ENCODE measurements at places on chromosomes 1 and 21.

DNA sequence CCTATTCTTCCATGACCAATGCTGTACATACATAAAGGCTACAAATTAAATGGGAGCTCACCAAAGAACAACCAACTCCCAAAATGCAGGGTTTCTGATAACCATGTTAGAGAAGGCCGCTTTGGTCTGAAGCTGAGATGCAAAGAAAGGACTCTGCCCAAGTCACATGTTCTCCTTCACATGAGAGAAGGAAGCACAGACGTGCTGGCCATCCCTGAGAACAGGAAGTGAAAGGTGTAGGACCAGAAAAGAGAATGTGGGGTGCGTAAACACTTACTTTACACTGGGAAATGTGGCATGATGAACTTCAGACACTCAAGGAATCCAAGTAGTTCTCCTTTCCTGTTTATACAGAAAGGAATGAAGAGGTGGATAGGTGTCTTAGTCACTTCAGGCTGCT is 31.7 kb upstream of the TADA1 start:
- no peak for DNase-seq

- DNase-seq: no peak
These were observed 161.5 kb upstream of the C1orf174 start for GRCh38 chr1:4061521-4062031.

GRCh38 chr1:42943166-42943565 is 15.5 kb downstream of the SLC2A1 start:
- no peak for DNase-seq

DNA sequence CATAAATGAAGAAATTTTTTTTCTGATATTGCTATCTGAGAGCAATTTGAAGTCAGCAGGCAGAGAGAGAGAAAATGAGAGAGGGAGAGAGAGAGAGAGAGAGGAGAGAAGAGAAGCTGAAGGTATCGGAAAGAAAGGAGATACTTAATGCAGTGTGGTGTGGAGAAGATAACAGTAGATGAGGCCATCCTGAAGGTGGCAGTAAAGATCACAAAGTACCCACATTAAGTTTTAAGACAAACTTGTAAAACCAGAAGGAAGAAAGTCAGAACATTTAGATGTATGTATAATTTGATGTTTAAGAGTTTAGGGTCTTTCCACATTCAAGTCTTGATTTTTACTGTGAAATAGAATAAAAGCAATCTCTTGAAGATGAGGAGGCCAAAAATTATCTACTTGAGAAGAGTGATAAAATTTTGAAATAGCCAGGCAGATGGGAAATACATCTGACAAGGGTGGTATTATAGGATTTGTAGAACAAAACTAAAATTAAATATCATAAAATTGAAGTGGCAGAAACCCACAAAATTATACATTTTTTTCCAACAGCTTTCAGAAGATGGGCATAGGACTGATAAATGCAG is 1753.4 kb downstream of the MRPL39 start:
- DNase-seq: no peak

GRCh38 chr1:214977110-214977509 is 105.4 kb upstream of the KCNK2 start:
- no peak for DNase-seq

DNA sequence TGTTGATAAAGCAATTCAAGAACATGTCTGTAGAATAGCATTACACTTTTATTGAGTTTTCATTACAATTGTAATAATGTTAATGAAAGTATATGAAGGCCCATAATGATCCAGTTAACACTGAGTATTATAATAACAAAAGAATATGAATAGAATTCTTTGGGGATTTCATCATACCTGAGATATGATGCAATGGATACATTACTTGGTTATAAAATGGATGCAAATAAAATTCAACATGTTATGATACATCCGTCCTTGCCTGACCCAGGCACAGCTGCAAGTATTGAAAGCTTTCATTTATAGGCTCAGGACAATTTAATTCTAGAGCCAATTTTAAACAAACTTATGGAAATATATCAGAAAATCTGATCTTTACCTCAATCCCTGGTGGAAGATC is 8.2 kb upstream of the KCNA3 start:
- DNase-seq: no peak

GRCh38 chr1:36859926-36860325 is 174.4 kb downstream of the GRIK3 start:
- no peak for DNase-seq

GRCh38 chr1:197139169-197139568 is 7.3 kb downstream of the ASPM start:
- DNase-seq: no peak

DNA sequence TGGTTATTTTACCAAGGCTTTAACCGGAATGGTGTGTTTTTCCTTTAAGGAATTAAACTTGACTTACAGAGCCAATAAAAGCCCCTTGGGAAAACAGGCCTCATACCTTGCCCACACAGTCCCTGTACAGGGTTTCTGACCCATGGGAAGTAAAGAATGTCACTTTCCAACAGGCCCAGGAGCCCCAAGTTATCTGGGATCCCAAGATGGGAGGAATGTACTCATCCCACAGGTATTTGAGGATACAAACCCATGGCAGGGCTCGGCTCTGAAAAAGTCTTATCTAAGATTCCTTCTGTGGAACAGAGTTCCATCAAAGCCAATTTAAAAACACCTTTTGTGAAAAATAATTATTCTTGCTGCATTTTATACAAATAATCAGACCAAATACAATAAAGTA is 15.3 kb upstream of the COX20 start:
- DNase-seq: no peak

DNA sequence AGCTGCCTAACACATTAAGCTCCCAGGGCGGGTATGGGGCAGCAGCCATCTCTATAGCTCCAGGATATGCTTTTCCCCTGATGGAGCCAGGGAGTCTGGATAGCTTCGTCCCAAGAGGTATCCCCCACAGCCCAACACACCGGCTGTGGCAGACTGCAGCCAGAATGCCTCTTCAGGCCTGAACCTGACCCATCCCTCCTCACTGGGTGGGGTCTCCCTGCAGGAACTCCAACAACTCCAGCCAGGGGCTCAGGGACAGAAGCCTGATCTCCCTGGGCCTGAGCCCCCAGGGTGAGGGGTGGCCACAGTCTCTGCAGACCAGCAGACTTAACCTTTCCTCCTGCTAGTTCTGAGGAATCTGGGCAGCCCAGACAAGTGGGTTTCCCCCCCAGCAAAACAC is 159.9 kb downstream of the LRRIQ3 start:
- DNase-seq: no peak

DNA sequence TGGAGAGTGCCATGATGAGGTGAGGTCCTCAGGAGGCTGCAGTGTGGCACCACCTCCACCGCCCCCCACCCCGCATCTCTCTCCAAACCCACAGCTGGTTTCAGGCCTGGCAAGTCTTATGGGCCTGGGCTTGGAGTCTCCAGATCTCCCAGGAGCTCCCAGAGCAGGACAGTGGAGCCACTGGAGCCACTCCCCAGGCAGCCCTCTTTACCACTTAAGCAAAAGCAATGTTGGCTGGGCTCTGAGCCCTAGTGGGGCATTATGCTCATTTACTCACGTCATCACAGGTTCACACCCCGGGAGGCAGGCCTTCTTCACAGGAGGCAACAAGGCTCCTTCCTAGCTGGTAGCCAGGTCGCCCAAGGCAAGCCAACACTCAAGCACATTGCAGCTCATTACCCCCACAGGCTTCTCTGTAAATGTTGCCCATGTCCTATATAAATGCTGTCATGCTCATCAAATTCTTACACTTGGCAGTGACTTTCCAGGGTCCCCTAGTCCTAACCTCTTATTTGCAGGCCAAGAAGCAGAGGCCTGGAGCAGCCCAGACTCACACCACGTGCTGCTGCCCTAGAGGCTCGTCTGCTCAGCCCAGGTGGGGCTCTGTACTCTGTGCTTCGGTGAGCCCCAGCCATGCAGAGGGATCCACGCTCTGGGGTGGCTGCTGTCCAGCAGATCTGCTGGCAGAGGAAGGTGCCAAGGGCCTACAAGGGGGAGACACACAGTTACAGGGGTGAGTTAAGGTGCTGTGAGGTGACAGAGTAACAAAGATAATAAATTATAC is 459.3 kb downstream of the MATN1 start:
- DNase-seq: no peak

DNA sequence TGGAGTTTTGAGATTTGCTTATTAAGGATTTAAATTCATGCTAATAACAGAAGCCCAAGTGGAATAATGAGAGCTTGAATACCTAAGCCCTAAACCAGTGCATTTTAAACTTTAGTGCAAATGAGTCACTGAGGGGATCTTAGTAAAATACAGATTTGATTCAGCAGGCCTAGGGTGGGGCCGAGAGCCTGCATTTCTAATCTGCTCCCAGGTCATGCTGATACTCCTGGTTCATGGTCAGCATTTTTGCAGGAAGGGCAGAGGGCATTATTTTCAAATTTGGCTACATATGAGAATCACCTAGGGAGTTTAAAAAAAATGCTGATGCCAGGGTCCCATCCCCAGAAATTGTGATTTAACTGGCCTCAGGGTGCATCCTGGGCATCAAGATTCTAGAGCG is 39.3 kb downstream of the DNTTIP2 start:
- DNase-seq: no peak
